ENCODE measurements at places on chromosomes 1 and 21.

DNA sequence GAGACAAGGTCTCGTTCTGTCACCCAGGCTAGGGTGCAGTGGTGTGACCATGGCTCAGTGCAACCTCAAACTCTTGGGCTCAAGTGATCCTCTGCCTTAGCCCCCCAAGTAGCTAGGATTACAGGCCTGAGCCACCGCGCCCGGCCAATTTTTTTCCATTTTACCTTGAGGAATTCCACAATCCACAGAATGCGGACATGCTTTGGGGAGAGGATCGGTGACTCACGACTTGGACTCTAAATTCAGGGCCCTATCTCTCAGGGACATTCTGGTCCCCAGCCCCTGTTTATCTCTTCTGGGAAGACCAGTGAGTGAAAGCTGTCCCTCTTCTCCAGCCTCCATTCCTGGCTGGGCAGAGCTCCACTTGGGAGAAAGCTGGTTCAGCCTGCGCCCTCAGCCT is 5.2 kb downstream of the PADI1 start:
- no peak for DNase-seq

DNA sequence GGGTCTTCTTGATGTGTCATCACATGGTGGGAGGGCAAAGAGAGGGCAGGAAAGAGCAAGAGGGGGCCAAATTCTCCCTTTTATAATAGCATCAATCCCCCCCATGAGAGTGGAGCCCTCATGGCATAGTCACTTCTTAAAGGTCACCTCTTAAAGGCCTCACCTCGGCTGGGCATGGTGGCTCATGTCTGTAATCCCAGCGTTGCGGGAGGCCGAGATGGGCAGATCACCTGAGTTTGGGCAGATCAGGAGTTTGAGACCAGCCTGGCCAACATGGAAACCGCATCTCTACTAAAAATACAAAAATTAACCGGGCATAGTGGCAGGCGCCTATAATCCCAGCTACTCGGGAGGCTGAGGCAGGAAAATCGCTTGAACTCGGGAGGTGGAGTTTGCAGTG is 170.1 kb downstream of the PGBD5 start:
- no peak for DNase-seq

DNA sequence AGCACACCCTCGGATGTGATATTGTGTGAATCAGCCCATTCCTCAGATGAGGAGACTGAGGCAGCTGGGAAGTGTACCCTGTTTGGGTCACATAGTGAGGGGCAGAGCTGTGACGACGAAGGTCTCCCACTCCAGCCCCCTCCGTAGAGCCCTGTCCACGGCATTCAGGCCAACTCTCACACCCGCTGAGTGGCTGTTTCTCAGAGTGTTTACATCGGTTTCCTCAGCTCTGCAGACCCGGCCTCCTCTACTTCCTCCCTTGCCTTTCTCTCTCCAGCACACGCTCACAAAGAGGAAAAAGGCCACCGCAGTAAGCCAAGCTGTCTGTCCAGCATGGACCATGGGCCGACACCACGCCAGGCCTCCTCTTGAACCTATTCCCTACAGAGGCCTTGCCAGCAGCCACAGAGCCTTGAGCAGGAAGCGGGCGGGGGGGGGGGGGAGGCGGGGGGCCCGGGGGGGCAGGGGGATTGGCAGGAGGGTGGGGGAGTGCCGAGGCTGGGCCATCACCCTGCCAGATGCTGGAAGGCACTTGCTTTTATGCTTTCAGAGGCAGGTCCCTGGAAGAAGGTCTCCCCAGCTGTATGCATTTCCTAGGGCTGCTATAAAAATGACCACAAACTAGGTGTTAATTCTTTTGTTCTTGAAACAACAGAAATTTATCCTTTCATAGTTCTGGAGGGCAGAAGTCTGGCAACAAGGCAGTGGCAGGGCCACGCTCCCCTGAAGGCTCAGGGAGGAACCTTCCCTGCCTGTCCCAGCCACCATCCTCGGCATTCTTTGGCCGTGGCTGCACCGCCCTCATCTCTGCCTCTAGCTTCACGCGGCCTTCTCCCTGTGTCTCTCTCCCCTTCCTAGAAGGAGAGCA is 178.4 kb downstream of the PSMG1 start:
- peak; percentile 54 for DNase-seq

DNA sequence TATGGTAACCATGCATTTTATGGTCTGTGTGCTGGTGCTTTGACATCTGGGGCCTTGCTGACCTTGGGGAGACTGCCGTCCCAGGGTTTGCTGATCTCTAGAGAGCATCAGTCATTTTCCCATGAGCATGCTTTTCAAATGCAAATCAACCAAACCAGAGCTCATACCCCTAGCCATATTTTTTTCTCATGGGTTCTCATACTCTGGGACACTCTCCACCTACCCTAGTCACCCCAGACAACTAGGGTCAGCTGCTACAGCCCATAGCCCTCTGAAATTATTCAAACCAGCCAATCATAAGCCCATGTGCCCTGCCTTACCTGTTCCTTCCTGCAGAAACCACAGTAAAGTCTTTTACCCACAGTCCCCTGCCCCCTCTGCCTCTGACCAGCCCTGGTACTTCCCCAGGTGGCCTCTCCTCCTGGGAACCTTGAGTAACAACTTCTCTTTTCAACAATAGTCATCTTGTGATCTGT is 132.0 kb downstream of the MAP3K21 start:
- DNase-seq, result no peak

GRCh38 chr1:115056395-115056798 is 26.8 kb downstream of the TSHB start:
- DNase-seq, result no peak

- no peak for DNase-seq
These were observed 63.8 kb downstream of the PLXNA2 start for GRCh38 chr1:208180421-208180820.

- no peak for DNase-seq
These were observed 3.6 kb downstream of the RXRG start for GRCh38 chr1:165441166-165441880.

- DNase-seq, result no peak
These were observed 184.3 kb upstream of the CACYBP start for GRCh38 chr1:174815474-174815908.

- DNase-seq, result peak; percentile 53
These were observed 17.6 kb downstream of the RGS1 start for GRCh38 chr1:192592981-192593708.

GRCh38 chr21:30349572-30349971 is 1.2 kb upstream of the KRTAP23-1 start:
- no peak for DNase-seq

GRCh38 chr1:117795792-117796191 is 133.6 kb downstream of the GDAP2 start:
- DNase-seq, result no peak

DNA sequence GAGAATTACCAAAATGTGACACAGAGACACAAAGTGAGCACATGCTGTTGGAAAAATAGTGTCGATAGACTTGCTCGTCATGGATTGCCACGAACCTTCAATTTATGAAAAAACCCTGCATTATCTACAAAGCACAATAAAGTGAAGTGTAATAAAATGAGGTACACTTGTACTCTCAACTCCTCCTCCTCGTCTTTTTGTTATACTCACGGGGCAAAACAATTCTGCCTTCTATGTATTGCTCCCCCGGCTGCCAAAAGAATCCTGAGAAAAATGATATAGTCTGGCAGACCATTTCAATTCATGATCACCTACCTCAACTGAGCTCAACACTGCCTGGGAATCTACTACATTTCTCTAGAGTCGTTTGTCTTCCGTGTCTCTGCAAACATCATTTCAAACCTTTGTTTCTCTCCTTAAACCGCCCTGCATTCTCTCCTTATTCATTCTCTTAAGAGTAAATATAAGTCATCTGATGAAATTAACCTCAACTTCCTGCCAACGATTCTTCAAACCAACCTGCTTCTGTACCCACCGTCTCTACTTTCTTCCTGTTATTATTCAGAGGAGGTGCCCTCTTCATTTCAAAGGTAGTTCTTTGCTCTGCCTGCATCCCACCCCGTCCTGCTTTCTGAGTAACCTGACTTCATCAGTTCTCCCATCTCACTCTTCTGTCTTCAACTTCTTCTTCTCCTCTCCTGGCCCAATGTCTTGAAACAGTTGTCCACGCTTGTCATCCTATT is 12.9 kb upstream of the IL19 start:
- no peak for DNase-seq

- DNase-seq, result no peak
These were observed 39.9 kb downstream of the DIRAS3 start for GRCh38 chr1:68010543-68010942.

DNA sequence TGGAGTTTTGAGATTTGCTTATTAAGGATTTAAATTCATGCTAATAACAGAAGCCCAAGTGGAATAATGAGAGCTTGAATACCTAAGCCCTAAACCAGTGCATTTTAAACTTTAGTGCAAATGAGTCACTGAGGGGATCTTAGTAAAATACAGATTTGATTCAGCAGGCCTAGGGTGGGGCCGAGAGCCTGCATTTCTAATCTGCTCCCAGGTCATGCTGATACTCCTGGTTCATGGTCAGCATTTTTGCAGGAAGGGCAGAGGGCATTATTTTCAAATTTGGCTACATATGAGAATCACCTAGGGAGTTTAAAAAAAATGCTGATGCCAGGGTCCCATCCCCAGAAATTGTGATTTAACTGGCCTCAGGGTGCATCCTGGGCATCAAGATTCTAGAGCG is 39.3 kb downstream of the DNTTIP2 start:
- no peak for DNase-seq

DNA sequence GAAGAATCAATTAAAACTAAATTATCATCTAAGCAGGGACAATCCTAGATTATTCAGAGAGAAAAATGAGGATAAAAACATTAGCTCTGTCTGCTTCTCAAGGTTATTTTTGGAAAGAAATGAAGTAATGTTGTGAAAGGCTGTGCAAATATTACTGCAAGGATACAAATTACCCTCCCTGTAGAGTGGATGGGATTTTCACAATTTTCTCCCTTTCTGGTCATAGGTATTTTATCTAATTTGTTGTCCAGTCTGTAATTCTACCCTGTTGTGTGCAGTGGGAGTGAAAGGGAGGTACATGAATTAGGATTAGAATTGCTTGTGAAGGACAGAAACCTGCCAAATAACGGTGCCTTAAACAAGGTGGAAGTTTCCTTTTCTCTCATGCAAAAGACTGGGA is 54.7 kb downstream of the MAP3K7CL start:
- DNase-seq, result no peak

DNA sequence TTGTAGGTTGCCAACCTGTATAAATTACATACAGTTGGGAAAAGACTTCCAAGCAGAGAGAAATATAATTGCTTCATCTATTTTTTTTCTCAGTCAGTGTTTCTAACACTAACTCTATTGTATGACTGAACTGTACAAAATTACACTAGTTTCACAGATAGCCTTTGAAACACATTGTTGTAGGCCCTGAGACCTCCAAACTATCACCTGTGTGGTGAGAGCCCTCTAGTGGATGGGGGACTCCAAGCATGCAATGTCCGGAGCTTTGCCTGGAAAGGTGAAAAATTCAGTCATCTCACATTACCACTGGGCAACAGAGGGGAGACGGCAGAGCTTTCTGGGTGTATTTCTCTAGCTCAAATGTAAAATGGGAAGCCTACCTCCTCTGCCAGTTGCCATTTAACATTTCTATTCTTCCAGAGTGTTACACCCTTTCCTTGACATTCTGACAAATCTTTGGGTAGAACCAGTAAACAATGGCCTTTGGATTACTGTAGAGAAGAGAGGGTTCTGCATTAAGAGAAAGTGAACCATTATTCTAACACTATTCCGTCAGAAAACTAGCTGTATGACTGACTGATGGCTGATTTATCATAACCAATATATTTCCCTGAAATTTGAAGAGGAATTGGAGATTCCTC is 212.2 kb downstream of the LYPLAL1 start:
- DNase-seq, result peak; percentile 5

GRCh38 chr1:201059871-201060555 is 36.5 kb upstream of the KIF21B start:
- no peak for DNase-seq

DNA sequence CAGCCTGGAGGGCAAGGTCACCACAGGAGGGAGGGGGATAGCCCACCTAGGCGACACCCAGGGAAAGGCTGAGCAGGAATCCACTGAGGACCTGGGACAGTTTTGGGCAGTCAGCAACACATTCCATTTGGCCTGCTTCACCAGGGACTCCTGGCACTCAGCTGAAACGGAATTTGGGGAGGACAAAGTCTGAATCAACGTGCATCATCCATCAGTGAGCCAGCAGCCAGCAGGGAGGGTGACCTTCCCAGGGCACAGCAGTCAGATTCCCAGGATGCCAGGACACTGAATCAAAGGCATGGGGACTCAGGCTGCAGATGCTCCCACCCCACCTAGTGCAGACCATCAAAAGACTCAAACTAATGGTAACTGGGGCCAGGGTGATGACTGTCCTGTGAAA is 4.6 kb downstream of the SH3BP5L start:
- no peak for DNase-seq

GRCh38 chr1:196319301-196319700 is 288.9 kb downstream of the KCNT2 start:
- DNase-seq, result no peak

GRCh38 chr1:171185091-171185490 is at the start of gene FMO2:
FMO2 (plus strand) TSS chr1:171185300; CDS start chr1:171185714, 414 bp downstream.
- DNase-seq, result no peak

DNA sequence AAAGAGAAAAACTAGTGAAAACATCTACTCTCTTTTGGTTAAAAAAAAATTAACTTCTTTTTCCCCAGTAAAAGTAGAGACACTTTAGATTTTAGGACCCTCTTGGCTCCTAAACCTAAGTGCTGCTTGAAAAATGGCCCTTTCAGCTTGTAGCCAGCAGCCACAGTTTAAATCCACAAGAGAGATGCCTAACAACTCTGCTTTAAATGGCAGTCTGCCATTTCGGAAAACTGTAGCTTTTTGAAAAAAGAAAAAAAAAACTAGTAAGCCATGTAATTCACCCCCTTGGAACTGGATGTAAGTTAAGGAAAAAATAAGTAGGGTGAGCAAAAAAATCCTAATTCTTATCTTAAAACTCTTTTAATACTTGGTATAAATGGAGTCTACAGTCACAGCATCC is 56.0 kb downstream of the LHX9 start:
- no peak for DNase-seq

- DNase-seq, result no peak
These were observed 13.4 kb downstream of the HYI start for GRCh38 chr1:43440358-43440757.

- peak; percentile 37 for DNase-seq
These were observed 157.7 kb downstream of the TOMM20 start for GRCh38 chr1:234970731-234971476.
